ENCODE measurements at places on chromosomes 2 and 18.
A peak's percentile ranks its signal among the peaks of the same experiment; 100 is the strongest.

GRCh38 chr2:133608291-133608690 is 40.0 kb upstream of the NCKAP5 start:
- no peak for DNase-seq

GRCh38 chr2:172742931-172743540 is 7.4 kb downstream of the RAPGEF4 start:
- DNase-seq, result no peak

DNA sequence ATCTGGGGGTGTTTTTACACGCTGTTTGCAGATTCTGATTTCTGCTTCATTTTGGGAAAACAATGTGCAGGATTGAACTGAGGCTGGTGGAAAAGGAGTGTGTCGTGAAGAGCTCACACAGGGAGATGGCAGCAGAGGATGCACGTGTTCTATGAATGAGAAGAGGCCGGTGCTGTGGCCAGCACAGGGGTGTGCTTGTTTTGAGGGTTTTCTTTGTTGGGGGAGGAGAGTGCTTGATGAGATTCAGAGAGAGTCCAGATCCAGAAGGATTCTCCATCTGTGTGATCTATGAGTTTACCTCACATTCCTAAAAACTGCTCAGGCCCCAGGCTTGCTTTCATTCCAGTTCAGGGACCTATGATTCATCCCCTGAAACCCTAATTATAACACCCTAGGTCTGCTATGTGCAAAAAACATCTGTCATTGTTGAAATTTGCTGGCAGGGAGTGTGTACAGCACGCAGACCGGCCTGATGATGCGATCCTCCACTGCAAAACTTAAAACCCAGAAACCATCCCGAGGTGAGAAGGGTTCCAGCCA is 12.1 kb downstream of the TGFA start:
- DNase-seq, result no peak

DNA sequence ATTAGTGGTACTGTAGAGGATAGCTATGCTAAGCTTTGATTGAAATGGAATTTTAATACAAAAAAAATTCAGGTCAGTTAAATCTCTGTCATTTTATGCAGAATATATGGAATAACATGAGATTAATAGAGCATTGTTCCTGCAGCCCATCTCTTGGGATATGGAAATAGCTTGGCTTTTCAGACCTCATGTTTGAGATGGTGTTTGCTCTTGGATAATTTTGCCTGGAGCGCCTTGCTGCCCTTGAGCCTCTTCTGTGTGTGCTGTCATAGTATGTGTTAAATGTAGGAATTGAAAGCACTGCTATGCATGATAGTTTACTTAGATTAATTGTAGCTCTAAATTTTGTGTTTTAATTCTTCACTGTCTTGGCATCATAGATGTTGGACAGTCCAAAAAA is 27.7 kb downstream of the GALNT1 start:
- DNase-seq, result no peak

- DNase-seq, result peak; percentile 20
Observed at GRCh38 chr2:197248623-197249022, 62.0 kb downstream of the ANKRD44 start.

- DNase-seq, result no peak
Observed at GRCh38 chr2:239339241-239339640, 61.6 kb downstream of the HDAC4 start.

GRCh38 chr2:66576561-66577320 is 141.8 kb downstream of the MEIS1 start:
- peak; percentile 79 for DNase-seq

- DNase-seq, result no peak
Observed at GRCh38 chr18:24055009-24055804, 40.7 kb downstream of the TTC39C start.

DNA sequence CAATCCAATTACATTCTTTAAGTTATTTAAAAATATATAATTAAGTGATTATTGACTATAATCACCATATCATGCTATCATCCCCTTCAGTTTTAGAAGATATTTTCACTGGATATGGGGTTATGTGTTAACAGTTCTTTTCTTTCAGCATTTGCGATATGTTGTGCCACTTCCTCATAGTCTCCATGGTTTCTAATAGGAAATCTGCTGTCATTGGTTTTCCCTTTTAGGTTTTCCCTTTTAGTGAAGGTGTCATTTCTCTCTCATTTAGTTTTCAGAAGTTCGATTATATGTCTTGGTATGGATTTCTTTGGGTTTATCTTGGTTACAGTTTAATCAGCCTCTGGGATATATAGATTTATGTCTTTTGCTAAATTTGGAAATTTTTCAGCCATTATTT is 34.8 kb upstream of the EPG5 start:
- no peak for DNase-seq

DNA sequence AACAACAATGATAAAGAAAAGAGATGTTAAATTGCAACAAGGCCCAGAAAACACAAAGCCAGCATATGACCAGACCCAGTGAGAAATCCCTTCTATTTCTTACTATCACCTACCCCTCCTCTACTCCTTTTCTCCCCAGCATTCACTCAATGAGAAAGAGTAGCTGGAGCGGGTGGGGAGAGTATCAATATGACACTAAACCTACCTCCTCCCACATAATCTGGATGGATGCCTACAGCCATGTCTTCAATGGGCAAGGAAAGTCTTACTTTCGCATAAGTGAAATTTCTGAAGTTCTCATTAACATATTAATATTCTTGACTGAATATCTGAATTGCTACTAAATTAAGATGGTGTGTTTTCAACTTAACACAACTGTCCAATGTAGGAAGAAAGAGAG is 78.2 kb downstream of the AFF3 start:
- no peak for DNase-seq

GRCh38 chr2:197309691-197310231 is 819 bp downstream of the ANKRD44 start:
- no peak for DNase-seq

- no peak for DNase-seq
Observed at GRCh38 chr2:60976875-60977561, 40.5 kb upstream of the PEX13 start.

GRCh38 chr2:37560863-37561614 is 110.4 kb downstream of the CDC42EP3 start:
- no peak for DNase-seq

GRCh38 chr2:204049635-204050034 is 113.1 kb downstream of the ICOS start:
- no peak for DNase-seq

- DNase-seq, result peak; percentile 22
Observed at GRCh38 chr2:48607307-48608014, 10.2 kb upstream of the GTF2A1L start.

- no peak for DNase-seq
Observed at GRCh38 chr18:6486764-6487426, 72.2 kb upstream of the L3MBTL4 start.

- DNase-seq, result peak; percentile 71
Observed at GRCh38 chr2:26033270-26033817, 540 bp upstream of the RAB10 start.

GRCh38 chr2:242044313-242044590 is 174.7 kb downstream of the RTP5 start:
- no peak for DNase-seq

DNA sequence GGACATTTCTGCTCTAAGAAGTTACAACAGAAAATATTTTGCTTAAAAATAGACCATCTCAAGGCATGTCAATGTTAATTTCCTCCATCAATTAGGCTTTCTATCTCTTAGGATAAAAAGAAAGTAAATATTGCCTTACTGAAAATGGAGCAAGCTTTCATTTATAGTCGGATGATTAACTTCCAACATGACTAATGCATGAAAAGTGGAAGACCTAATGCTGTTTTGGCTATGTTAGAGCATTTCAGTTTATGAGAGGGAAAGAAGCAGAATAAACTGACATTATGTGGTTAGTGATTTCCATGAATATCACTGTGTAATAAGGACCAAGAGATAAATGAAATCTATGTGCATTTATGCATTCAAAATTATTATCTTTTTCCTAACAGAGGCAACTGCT is 475.2 kb upstream of the UBE2E3 start:
- DNase-seq, result peak; percentile 70

DNA sequence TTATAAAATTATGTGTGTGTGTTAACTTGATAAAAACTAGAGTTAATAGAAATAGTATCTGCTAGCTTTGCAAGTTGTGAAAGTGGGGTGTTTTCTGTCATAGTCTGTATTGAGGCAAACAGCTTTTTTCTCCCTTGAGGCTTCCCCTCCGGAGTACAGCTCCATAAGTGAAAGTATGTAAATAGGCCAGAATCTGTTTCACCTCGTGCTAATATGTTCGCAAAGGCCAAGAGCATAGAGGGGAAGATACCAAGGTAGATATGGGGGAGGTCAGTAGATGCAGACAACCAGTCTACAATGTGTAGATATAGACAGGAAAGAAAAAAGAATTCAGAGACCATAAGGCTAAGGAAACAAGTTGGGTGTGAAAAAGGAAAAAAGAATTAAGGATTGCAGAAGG is 72.9 kb downstream of the PTRHD1 start:
- DNase-seq, result no peak

DNA sequence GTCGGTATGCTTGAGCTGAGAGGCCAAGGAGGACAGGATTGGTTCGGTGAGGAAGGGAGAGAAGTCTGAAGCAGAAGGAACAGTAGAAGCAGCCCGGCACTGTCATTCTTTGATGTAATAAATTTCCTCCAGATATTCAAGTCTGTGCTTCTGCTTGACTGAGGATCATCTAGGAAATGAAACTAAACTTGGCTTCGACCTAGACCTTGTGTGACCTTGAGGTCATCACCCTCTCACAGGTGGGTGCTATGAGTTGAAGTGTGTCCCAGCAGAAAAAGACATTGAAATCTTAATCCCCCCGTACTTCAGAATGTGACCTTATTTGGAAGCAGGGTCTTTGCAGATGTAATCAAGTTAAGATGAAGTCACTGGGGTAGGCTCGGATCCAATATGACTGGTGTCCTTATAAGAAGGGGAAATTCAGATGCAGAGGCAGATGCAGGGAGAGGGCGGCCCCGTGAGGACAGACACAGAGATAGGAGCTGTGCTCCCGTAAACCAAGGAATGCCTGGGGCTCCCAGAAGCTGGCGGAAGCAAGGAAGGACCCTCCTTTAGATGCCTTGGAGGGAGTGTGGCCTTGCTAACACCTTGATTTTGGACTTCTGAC is 49.0 kb downstream of the PRKCE start:
- no peak for DNase-seq

- DNase-seq, result no peak
Observed at GRCh38 chr2:105790461-105791149, 45.9 kb downstream of the NCK2 start.

- DNase-seq, result peak; percentile 50
Observed at GRCh38 chr2:201618744-201619662, 24.3 kb downstream of the TMEM237 start.
